ENCODE measurements at places on chromosomes 11 and 22.
A peak's percentile ranks its signal among the peaks of the same experiment; 100 is the strongest.

DNA sequence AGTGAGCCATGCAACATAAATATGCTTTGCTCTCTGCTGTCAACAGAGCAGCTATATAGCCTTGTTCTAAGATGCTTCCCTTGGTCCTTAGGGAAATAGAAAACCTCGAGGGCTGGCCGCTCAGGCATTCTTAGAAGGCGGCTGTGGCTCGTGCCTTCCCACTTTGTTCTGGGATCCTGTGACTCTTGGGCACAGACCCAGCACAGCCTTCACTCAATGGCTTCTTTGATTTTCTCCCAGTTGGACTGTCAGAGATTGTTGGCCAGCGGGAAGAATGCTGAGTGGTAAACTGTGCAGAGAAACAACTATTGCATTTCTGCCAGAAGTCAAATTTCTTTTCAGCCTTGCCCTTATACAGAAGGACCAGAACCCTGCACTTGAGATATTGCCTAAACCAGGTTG lies 9.5 kb upstream of the MICAL2 start:
- no peak overlapping the region for H3K27ac ChIP-seq
- no peaks in the 10 kb centered on the region for H3K36me3 ChIP-seq
- H3K4me3 ChIP-seq: no peak overlapping the region
- DNase-seq: no peak

GRCh38 chr22:41873391-41873790 lies 40.5 kb downstream of the SREBF2 start:
- no peaks in the 10 kb centered on the region for H3K27me3 ChIP-seq
- H3K4me3 ChIP-seq: no peak overlapping the region
- DNase-seq: no peak
- peak overlapping the region; percentile 60 for H3K27ac ChIP-seq

DNA sequence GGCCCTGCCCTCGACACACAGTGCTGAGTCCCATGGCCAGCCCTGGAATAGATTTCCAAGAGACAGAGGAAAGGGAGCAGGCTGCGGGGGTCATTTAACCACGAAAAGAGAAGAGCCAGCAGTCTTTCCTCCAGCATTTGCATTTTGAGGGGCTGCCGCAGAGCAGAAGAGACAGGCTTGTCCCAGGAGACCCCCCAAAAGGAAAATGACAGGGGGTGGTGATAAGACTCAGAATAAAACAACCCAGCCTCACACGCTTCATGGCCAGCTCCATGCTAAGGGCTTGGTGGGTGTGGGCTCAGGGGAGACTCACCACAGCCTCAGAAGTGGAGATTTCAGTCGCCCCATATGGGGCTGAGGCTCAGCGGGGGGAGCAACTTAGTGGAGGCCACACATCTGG lies 16.9 kb downstream of the TRIOBP start:
- no peaks in the 10 kb centered on the region for H3K4me1 ChIP-seq
- no peak for DNase-seq
- no peaks in the 10 kb centered on the region for H3K27me3 ChIP-seq
- no peak overlapping the region for H3K27ac ChIP-seq

GRCh38 chr22:44580176-44581095 lies 82.4 kb upstream of the RTL6 start:
- no peak for DNase-seq
- no peak overlapping the region for H3K4me3 ChIP-seq
- peaks cover 22% of the 10 kb centered on the region for H3K27me3 ChIP-seq
- H3K36me3 ChIP-seq: peaks cover 1% of the 10 kb centered on the region
- H3K4me1 ChIP-seq: no peaks in the 10 kb centered on the region

DNA sequence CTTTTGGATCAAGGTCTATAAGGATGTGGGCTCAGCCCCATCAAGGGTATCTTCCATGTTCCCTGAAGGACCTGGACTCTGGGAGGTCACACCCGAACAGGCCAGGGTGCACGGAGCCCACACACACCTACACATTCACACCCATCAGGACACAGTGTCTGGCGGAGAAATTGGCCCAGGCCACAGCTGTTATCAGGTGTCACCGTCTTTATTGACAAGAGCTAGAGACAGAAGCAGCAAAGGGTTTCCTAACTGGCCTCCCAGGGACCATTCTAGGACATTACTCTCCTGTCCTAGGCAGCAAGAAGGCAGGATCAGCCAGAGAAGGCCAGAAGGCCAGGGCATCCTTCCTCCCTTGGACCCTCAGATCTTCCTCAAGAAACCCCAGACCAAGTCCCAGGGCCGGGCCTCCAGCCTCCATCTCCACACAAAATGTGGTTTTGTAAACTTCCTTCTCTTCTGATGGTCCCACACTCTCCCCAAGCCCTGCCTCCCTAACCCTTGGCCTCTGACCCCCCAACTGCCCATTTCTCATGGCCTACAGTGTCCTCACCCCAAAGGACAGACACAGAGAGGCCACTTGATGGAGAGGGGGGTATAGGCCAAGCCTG lies 8.1 kb downstream of the SSTR3 start:
- H3K36me3 ChIP-seq: no peaks in the 10 kb centered on the region
- peaks cover 20% of the 10 kb centered on the region for H3K4me1 ChIP-seq
- H3K27ac ChIP-seq: no peak overlapping the region
- no peak overlapping the region for H3K4me3 ChIP-seq
- no peak for DNase-seq
